ENCODE measurements at places on chromosomes 12 and 14. TPM values are rescaled to one million over a fixed set of nuclear protein-coding genes. Genes with fewer than 3 reads are reported as not detected.
A peak's percentile ranks its signal among the peaks of the same experiment; 100 is the strongest.

DNA sequence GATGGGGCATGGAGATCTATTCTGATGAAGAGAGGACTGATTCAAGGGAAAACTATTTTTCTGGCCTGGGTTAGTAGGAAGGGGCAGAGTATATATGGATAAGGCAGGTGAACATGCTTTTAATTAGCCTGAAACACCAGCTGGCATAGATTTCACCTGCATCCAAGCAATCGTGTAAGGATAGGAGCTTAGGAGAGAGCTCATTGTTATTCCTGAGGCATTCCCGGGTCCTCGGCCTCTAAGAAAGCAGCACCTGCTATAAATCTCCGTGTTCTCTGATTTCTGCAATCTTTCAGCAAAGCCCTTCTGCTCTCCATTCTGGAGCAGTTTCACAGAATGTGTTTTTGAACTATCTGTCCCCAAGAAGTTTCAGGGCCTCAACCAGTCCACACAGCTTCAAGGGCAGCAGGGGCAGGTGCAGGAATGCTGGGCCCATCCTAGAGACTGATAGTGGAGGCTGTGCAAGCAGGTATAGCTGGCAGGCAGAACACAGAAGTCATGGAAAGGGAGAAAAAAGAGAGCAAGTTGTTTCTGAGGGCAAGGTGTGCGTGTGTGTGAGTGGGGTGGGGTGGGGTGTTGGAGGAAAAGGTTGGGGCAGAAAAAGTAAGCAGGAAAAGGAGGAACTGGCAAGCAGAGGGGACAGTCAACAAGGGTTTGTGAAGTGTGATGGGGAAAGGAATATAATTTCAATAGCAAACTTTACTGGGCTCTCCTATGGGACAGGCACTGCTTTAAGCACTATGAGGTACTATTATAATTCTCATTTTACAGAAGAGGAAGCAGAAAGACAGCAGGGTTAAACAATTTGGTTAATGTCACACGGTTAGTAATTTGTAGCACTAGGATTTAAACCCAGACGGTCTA lies 203.7 kb upstream of the SSTR1 start:
- peak; percentile 48 for DNase-seq

- DNase-seq, result peak; percentile 11
Measured at GRCh38 chr12:129657179-129657578, 246.6 kb downstream of the TMEM132D start.

DNA sequence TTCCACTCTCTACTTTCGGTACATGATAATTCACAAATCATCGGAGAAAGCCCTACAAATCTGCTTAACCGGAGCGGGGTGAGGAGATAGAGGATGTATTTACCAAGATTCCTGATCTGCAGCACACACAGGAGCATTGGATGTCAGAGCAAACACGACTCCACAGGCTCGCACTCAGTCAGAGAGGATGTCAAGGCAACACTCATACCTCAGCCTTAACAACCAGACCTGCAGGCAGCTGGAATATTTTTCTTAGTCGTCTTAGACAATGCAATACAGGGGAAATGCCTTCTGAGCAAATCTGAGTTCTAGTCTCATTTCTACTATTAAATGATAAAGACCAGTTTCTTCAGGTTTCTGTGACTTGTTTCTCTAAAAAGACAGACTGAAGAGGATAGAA lies 159.3 kb upstream of the CPNE8 start:
- no peak for DNase-seq

GRCh38 chr12:43331935-43332334 lies 220.1 kb downstream of the ADAMTS20 start:
- no peak for DNase-seq

GRCh38 chr12:16086942-16087341 lies 175.8 kb downstream of the DERA start:
- no peak for DNase-seq

GRCh38 chr14:51628238-51628637 lies 23.5 kb upstream of the FRMD6 start:
- no peak for DNase-seq

- DNase-seq, result no peak
Measured at GRCh38 chr14:31138301-31138700, 69.3 kb downstream of the HECTD1 start.

DNA sequence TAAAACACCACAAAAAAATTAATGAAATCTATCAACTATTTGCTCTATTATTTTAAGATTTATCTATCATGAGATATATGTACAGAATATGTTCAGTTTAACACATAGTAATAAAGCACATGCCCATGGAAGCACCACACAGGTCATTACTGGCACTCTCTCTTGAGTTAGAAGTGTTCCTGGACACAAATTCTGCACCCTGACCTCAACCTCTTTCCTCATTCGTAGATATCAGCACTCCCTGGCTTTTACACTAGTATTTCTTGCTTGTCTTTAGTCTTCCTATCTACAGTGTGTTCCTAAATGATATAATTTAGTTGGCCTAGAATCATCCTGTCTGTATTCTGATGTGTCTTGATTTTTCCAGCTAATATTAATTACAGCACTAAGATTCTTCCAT lies 321.0 kb upstream of the SOX5 start:
- no peak for DNase-seq

GRCh38 chr14:51554953-51555352 lies 96.8 kb upstream of the FRMD6 start:
- peak; percentile 23 for DNase-seq

DNA sequence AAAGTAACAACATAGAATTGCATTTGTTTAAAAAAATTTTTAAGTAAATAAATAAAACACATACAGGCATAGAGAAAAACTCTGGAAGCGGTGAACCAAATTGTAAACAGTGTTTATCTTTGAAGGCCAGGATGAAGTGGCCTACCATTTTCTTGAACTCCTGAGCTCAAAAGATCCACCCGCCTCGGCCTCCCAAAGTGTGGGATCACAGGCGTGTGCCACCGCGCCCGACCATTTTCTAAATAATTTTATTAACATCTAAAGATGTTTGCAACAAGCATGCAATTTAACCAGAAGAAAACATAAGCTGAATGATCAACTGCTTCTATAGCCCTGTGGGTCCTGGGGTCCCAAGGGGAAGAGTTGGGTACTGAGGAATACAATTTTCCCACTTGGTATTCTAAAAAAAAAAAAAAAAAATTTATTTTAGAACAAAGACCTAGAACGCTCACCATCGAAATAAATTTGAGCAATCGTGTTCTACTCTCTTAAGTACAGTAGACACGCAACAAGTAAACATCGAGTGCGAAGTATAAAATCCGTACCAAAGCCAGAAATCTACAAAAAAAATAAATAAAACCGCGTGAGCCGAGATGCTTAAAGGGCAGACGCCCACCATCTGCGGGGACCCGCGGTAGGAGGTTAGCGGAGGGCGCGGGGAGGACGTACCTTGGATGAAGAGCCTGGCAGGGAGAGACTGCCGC lies 484 bp downstream of the MIS18BP1 start:
- peak; percentile 30 for DNase-seq

DNA sequence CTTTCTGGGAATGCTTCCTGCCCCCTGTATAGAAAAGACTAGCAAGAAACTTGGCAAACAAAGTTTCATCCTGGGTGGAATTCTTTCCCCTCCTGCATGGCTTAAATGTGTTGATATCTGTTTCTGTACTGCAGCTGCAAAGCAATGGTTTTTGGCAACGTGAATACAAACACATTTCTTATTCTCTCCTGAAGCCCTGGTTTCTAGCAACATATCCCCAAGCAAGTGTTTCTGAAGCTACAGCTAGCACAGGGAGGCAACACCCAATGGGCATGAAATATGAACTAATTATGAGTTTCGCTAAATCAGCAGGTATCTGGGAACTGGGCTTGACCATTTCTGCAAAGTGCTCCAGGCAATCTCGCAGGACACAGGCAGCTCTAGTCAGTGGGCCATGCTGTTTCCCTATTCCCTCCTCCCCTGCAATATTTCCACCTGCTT lies 392.3 kb upstream of the TMPO start:
- DNase-seq, result no peak

DNA sequence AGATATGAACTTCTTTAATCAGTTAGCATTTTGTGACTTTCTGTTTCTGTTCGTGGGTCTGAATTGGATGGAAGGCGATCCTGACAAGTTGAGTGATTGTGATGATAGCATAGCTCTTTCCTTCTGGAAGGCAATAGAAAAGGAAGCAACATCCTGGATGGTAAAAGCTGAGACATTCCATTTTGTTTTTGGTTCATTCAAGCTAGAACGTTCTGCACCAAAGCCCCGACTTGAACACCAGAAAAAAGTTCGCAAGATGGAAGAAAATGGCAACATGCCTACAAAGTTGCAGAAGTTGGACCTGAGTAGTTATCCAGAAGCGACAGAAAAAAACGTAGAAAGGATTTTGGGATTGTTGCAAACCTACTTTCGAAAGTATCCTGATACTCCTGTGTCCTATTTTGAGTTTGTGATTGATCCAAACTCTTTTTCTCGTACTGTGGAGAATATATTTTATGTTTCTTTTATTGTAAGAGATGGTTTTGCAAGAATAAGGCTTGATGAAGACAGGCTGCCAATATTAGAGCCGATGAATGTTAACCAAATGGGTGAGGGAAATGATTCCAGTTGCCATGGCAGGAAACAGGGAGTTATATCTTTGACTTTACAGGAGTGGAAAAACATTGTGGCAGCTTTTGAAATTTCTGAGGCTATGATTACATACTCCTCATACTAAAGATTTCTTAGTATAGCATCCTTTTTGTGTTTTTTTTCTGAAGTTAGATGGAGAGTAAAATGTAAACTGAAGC lies 896 bp downstream of the EID3 start:
- no peak for DNase-seq

- DNase-seq, result no peak
Measured at GRCh38 chr14:100449225-100449987, 126.3 kb downstream of the SLC25A47 start.

- DNase-seq, result no peak
Measured at GRCh38 chr14:25546826-25547225, 496.9 kb upstream of the STXBP6 start.

DNA sequence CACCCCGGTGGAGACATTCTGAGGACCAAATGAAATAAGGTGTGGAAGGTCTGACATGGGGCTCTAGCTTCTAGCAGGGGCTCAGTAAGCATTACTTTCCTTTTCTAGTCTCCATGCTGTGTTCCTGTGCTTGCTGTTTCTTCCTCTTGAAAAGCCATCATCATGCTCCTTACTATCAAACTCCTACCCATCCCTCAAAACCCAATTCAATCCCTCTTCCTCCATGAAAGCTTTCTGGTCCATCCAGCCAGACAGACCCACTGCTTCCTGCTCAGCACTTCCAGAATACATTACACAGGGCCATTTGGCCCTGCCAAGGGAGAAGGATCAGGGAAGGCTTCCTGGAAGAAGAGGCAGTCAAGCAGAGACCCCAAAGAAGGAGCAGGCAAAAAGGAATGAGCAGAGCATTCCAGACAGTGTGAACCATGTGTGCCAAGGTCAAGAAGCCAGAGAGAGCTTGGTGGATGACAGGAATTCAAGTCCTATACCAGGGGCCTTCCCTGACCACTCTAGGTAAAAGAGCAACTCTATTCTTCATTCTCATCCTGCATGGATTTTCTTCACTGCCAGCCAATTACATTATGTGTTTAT lies 59.5 kb downstream of the NUAK1 start:
- DNase-seq, result no peak

GRCh38 chr14:67620217-67620785 lies 581 bp downstream of the ARG2 start:
- DNase-seq, result peak; percentile 77

DNA sequence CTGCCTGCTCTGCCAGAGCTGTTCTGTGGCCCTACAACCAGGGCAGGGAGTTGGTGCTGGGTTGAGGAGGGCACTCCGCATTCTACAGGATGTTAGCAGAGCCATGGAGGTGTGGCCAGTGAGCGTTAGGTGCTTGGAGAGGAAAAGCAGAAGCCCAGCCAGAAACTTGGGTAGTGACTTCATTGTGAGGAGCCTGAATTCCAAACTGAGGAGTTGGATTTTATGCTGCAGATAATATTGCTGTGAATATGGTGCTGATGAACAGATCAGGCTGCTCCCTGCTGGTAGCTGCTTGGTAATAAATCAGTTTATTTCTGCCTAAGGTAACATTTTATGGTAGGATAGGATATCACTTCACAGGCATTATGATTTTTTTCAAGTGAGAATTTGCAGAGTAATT lies 7.1 kb upstream of the CCDC175 start:
- DNase-seq, result peak; percentile 24

DNA sequence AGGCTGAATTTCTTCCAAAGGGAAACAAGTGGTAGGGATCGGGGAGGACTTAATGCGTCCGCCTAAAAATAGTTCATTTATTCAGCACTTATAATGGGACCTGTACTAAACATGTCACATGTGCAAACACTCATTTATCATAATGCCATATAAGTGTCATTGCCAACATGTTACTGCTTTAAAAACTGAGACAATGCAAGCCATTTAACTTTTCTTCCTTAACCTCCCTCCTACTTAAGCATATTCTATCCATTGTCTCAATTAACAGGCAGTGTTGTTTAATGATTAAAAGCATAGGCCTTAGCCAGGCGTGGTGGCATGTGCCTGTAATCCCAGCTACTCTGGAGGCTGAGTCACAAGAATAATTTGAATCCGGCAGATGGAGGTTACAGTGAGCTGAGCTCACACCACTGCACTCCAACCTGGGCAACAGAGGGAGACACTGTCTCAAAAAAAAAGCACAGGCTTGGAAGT lies 13.5 kb upstream of the SCFD1 start:
- no peak for DNase-seq

GRCh38 chr12:77995436-77996167 lies 164.9 kb downstream of the NAV3 start:
- DNase-seq, result no peak

GRCh38 chr12:4141348-4142270 lies 132.0 kb upstream of the CCND2 start:
- no peak for DNase-seq

DNA sequence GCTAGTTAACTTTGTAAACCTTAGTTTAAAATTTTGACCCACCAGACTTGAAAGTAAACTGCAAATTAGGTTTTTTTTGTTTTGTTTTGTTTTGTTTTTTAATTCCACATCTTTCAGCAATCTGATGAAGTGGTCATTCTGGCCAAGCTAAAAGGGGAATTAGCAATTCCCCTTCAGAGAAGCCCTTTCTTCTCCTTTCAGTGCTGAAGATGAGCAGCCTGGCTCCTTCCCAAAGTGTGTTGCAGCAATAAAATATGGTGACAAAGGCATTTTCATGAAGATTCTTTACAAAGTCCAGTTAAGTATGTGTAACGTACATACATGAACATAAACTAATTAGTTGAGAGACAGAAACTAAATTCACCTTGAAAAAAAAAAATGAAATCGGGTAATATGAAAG lies 380.1 kb downstream of the NOVA1 start:
- no peak for DNase-seq

GRCh38 chr14:59249029-59249428 lies 60.6 kb downstream of the DAAM1 start:
- DNase-seq, result peak; percentile 36

KRT79 gene
- total RNA-seq, result 0.21 TPM

CLEC1B gene
- not detected for total RNA-seq

WNT1 gene
- total RNA-seq, result not detected

KLRC2 gene
- not detected for total RNA-seq

FITM1 gene
- not detected for total RNA-seq

CLEC4C gene
- not detected for total RNA-seq

ZBTB39 gene
- total RNA-seq, result 26.7 TPM

HOXC5 gene
- total RNA-seq, result not detected

NPFF gene
- total RNA-seq, result 0.69 TPM

RD3L gene
- not detected for total RNA-seq

DEPDC4 gene
- total RNA-seq, result 2.5 TPM

AKT1 gene
- total RNA-seq, result 78.7 TPM

AMDHD1 gene
- total RNA-seq, result 0.21 TPM

VDR gene
- 1.1 TPM for total RNA-seq

ACVRL1 gene
- 0.62 TPM for total RNA-seq

SLC5A8 gene
- total RNA-seq, result 0.35 TPM

PTCSC3 gene
- total RNA-seq, result not detected

CLEC7A gene
- not detected for total RNA-seq
